ENCODE measurements at places on chromosomes 13 and 19. TPM values are rescaled to one million over a fixed set of nuclear protein-coding genes. Genes with fewer than 3 reads are reported as not detected.

CEACAM7 gene
- polyA plus RNA-seq, result not detected

DIRAS1 gene
- 7.6 TPM for polyA plus RNA-seq

HSH2D gene
- 0.41 TPM for polyA plus RNA-seq

OLFM2 gene
- 5.4 TPM for polyA plus RNA-seq

LRCH1 gene
- polyA plus RNA-seq, result 10.2 TPM

NBEA gene
- polyA plus RNA-seq, result 4.7 TPM

ZNF296 gene
- 1.2 TPM for polyA plus RNA-seq

PNMA8B gene
- polyA plus RNA-seq, result 0.67 TPM

ZNF780A gene
- 11.8 TPM for polyA plus RNA-seq

TPRX2 gene
- not detected for polyA plus RNA-seq

FGF21 gene
- polyA plus RNA-seq, result not detected

C5AR1 gene
- polyA plus RNA-seq, result 6.5 TPM

KLK2 gene
- polyA plus RNA-seq, result not detected

B3GNT3 gene
- polyA plus RNA-seq, result 2.0 TPM

APOC4 gene
- polyA plus RNA-seq, result not detected

ZC3H4 gene
- 5.7 TPM for polyA plus RNA-seq

ZSCAN1 gene
- polyA plus RNA-seq, result 2.8 TPM

CLIP3 gene
- polyA plus RNA-seq, result 12.3 TPM

FCAR gene
- polyA plus RNA-seq, result not detected

CACNG7 gene
- polyA plus RNA-seq, result not detected

PROZ gene
- polyA plus RNA-seq, result 20.0 TPM

NXNL1 gene
- polyA plus RNA-seq, result not detected

XAB2 gene
- 34.2 TPM for polyA plus RNA-seq
